ENCODE measurements at places on chromosomes 2 and 18. TPM values are rescaled to one million over a fixed set of nuclear protein-coding genes. Genes with fewer than 3 reads are reported as not detected.
A peak's percentile ranks its signal among the peaks of the same experiment; 100 is the strongest.

DNA sequence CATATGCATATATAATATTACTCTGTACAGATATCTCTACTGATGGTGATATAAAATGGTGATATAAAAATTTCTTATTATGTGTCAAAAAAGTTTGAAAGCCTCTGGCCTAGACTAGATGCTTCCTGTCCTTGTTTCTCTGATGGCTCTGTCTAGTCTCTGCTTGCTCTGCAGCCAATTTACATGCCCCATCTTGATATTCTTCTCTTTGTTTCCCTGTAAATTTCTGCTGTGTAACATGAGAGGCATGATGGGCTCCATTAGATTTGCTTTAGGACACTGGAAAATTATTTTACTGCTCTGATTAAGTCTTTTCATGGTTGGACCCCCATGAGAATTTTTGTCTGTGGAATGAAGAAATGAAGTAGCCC is 24.3 kb downstream of the BABAM2 start:
- peaks cover 7% of the 10 kb centered on the region for H3K4me1 ChIP-seq
- H3K27me3 ChIP-seq = no peaks in the 10 kb centered on the region
- no peak overlapping the region for H3K27ac ChIP-seq
- no peak overlapping the region for H3K4me3 ChIP-seq
- no peaks in the 10 kb centered on the region for H3K36me3 ChIP-seq
- DNase-seq = no peak

Gene GKN1
- not detected for total RNA-seq

Gene CXCR1
- not detected for total RNA-seq

GRCh38 chr2:16293398-16293797 is 353.0 kb downstream of the MYCN start:
- no peaks in the 10 kb centered on the region for H3K36me3 ChIP-seq
- DNase-seq = no peak
- no peak overlapping the region for H3K27ac ChIP-seq
- H3K4me1 ChIP-seq = no peaks in the 10 kb centered on the region
- no peak overlapping the region for H3K4me3 ChIP-seq

DNA sequence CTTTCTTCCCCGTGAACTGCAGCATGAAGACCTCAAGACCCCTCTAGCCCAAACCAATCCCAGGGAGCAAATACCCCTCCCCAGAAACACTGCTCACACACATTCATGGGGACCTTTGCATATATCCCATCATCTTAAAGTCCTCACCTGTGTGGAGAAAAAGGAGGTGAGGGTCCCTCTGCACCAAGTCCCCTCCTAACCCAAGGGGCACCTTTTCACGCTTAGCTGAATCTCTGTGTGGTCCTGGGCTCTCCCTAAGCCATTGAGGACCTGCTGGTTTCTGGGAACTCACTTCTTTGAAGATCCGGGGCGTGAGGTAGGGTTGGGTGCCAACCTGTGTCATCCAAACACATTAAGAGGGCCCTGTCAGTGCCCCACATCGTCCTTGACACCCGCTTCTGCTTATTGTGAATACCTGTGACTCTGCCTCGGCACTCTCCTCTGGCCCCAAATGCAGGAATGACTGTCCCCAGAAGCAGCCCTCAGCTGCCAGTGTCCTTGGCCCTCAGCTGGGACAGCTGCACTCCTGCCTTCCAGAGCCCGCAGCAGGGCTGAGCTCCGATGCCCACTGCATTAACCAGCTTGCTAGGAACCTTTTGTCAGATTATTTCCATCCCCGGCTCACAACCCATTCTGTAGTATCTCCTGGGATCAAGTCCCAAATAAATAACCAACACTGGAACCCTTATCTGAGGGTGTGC is 41.3 kb upstream of the ITM2C start:
- no peak overlapping the region for H3K4me3 ChIP-seq
- peaks cover 22% of the 10 kb centered on the region for H3K36me3 ChIP-seq
- peaks cover 42% of the 10 kb centered on the region for H3K27me3 ChIP-seq
- no peak overlapping the region for H3K27ac ChIP-seq
- no peak for DNase-seq

GRCh38 chr18:54918060-54918459 is 41.2 kb downstream of the CCDC68 start:
- no peak overlapping the region for H3K27ac ChIP-seq
- H3K27me3 ChIP-seq = no peaks in the 10 kb centered on the region
- no peak for DNase-seq
- H3K4me1 ChIP-seq = no peaks in the 10 kb centered on the region

DNA sequence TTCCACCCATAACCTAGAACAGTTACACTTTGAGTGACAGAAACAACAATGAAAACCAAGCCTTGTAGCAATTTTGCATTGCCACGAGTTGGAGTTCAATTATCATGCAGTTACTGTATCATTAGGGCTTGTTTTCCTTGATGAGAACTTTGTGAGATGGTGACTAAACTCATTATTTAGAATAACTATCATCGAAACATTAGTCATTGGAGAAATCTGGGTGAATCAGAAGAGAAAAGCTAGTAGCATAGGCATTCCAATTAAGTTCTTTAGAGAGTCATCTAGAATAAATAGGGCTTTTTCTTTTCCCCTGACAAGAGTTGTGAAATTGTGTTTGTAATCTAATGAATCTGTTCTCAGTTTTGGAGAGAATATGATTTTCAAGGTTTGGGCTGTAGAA is 122.8 kb upstream of the DOCK10 start:
- no peak for DNase-seq
- no peak overlapping the region for H3K27ac ChIP-seq
- H3K4me1 ChIP-seq = no peaks in the 10 kb centered on the region

Gene CROCC2
- total RNA-seq = not detected

GRCh38 chr2:177735318-177735803 is 337.2 kb downstream of the PDE11A start:
- no peak overlapping the region for H3K27ac ChIP-seq
- H3K4me3 ChIP-seq = no peak overlapping the region
- H3K36me3 ChIP-seq = no peaks in the 10 kb centered on the region
- no peak for DNase-seq
- no peaks in the 10 kb centered on the region for H3K27me3 ChIP-seq

DNA sequence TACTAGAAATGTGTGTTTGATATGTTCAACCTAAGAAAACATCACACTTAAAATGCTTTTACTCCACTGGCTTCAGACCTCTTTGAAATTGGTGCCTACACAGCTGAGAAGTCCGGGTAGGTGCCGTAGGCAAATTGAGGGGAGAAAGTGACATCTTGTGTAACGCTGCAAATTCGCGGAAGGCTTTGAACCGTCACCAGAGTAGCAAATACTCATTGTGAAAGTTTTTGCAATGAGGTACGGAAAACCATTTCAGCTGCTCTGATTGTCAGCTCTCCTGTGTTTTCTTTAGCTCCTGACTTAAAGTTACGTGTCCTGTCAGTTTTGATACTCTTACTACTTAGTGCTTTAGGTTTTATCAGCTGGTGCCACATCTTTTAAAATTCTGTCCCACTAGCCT is 224.5 kb downstream of the FAM210A start:
- no peaks in the 10 kb centered on the region for H3K36me3 ChIP-seq
- no peak for DNase-seq
- no peak overlapping the region for H3K4me3 ChIP-seq
- peaks cover 30% of the 10 kb centered on the region for H3K27me3 ChIP-seq
- no peak overlapping the region for H3K27ac ChIP-seq

DNA sequence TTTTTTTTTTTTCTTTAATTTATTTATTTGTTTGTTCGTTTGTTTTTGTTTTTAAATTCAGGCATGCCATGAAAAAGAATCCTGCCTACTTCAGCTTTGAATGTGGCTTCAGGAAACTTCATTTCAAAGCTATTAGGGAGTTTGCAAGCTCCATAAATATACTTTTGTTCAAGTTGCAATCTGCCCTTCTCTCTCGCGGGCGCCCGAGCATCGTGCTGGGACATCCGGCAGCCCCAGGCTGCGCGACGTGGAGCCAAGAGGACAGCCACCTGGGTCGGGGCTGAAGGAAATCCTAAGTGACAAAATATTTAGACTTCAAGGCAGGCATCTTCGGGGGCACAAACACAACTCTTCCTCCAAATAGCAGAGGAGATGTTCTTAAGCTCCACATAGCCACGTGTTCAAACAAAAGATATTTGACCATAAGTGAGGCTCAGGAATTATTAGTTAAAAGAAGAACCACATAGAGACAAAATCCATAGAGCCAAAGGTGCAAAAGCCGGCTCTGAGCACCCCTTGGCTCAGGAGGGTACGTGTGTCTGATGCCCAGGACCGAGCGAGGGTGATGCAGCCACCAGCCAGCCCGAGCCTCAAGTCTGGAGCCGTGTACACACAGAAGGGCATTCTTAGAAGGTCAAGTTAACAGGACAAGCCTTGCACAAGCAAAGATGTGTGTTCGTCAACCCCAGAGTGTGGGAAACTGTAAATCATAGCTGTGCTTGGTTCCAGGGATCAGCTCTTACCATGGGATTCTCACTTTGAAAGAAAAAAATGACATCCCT is 256.5 kb upstream of the SALL3 start:
- DNase-seq = no peak
- no peaks in the 10 kb centered on the region for H3K4me1 ChIP-seq
- no peak overlapping the region for H3K4me3 ChIP-seq

- H3K4me1 ChIP-seq = peaks cover 7% of the 10 kb centered on the region
- no peak overlapping the region for H3K27ac ChIP-seq
- H3K4me3 ChIP-seq = no peak overlapping the region
- no peaks in the 10 kb centered on the region for H3K27me3 ChIP-seq
- peaks cover 15% of the 10 kb centered on the region for H3K36me3 ChIP-seq
Observed at GRCh38 chr2:168056242-168056787, 191.1 kb downstream of the STK39 start.

DNA sequence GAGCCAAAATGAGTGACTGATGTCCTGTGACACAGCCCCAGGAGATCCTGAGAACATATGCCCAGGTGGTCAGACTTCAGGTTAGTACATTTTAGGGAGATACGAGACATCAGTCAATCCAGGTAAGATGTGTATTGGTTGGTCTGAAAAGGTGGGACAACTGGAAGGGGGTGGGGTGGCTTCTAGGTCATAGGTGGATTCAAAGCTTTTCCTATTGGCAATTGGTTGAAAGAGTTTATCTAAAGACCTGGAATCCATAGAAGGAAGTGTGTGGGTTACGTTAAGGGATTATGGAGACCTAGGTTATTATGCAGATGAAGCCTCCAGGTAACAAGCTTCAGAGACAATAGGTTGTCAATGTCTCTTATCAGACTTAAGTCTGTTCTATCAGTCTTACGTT is 136.5 kb downstream of the ZNF532 start:
- no peak overlapping the region for H3K4me3 ChIP-seq
- H3K4me1 ChIP-seq = peaks cover 51% of the 10 kb centered on the region
- H3K36me3 ChIP-seq = peaks cover 3% of the 10 kb centered on the region
- H3K27ac ChIP-seq = no peak overlapping the region
- no peaks in the 10 kb centered on the region for H3K27me3 ChIP-seq
- no peak for DNase-seq

Gene ANO7
- total RNA-seq = 8.0 TPM

- no peaks in the 10 kb centered on the region for H3K36me3 ChIP-seq
- no peaks in the 10 kb centered on the region for H3K27me3 ChIP-seq
- no peak for DNase-seq
Observed at GRCh38 chr2:132407784-132408183, 8.8 kb upstream of the GPR39 start.

DNA sequence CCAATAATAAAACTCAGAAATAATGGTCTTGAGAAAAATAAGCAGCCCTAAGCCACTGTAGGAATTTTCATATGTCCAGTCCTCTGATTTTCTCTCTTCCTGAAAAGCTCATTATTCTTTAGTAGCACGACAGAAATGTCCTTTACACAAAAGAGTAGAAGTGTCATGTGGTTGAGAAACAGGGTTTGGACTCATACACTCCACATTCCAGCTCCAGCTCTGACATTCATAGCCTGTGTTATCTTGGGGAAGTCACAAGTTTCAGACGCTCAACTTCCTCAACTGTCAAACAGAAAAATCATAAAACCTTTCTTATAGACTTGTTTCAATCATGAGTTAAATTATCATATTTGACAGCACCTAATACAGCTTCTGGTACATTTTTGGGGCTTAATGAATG is 511.5 kb downstream of the TNS1 start:
- H3K4me3 ChIP-seq = no peak overlapping the region
- H3K4me1 ChIP-seq = no peaks in the 10 kb centered on the region
- DNase-seq = no peak
- H3K27me3 ChIP-seq = no peaks in the 10 kb centered on the region
- no peak overlapping the region for H3K27ac ChIP-seq
- H3K36me3 ChIP-seq = no peaks in the 10 kb centered on the region

Gene REG1B
- not detected for total RNA-seq

DNA sequence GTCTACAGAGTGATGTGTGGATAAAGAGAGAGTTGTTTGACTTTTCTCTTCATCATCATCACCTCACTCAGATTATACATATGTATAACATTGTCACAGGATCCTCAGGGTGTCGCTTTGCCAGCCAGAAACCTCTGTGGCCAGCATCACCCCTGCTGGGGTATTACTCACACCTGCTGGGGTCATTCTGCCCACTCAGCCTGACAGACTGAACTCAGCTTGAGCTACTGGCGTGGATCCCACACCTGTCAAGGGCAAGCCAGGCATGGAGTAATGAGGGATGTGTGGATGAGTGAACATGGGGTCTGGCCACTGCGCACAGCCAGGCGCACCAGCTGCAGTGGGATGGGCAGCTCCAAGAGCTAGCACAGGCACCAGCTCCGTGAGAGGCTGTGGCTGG is 870.6 kb downstream of the CBLN2 start:
- no peak overlapping the region for H3K27ac ChIP-seq
- H3K36me3 ChIP-seq = no peaks in the 10 kb centered on the region
- H3K4me3 ChIP-seq = no peak overlapping the region
- no peaks in the 10 kb centered on the region for H3K27me3 ChIP-seq
- no peak for DNase-seq
- no peaks in the 10 kb centered on the region for H3K4me1 ChIP-seq

- H3K36me3 ChIP-seq = no peaks in the 10 kb centered on the region
- H3K27ac ChIP-seq = no peak overlapping the region
- H3K4me3 ChIP-seq = no peak overlapping the region
- H3K4me1 ChIP-seq = no peaks in the 10 kb centered on the region
- H3K27me3 ChIP-seq = no peaks in the 10 kb centered on the region
- DNase-seq = no peak
Observed at GRCh38 chr2:213161759-213162515, 10.5 kb upstream of the IKZF2 start.

- H3K27ac ChIP-seq = no peak overlapping the region
- H3K36me3 ChIP-seq = peaks cover 22% of the 10 kb centered on the region
- H3K4me3 ChIP-seq = peak overlapping the region; percentile 59
- peaks cover 32% of the 10 kb centered on the region for H3K4me1 ChIP-seq
- H3K27me3 ChIP-seq = no peaks in the 10 kb centered on the region
Observed at GRCh38 chr2:64609227-64609941, 44.3 kb downstream of the SERTAD2 start.

All from Calu3 (cell line).